ENCODE measurements at places on chromosomes 5 and 9. TPM values are rescaled to one million over a fixed set of nuclear protein-coding genes. Genes with fewer than 3 reads are reported as not detected.

Gene TMEM252
- total RNA-seq = not detected

Gene PCSK5
- 8.9 TPM for total RNA-seq

Gene C5orf58
- total RNA-seq = not detected

- no peak overlapping the region for H3K4me3 ChIP-seq
- peaks cover 34% of the 10 kb centered on the region for H3K27me3 ChIP-seq
- no peak for DNase-seq
- no peaks in the 10 kb centered on the region for H3K4me1 ChIP-seq
- no peak overlapping the region for H3K27ac ChIP-seq
Observed at GRCh38 chr5:119435436-119436132, 16.7 kb upstream of the HSD17B4 start.

- peaks cover 4% of the 10 kb centered on the region for H3K4me1 ChIP-seq
- no peak overlapping the region for H3K27ac ChIP-seq
- H3K4me3 ChIP-seq = no peak overlapping the region
- H3K27me3 ChIP-seq = peaks cover 18% of the 10 kb centered on the region
- H3K36me3 ChIP-seq = no peaks in the 10 kb centered on the region
Observed at GRCh38 chr5:1100664-1101574, 10.9 kb downstream of the SLC12A7 start.

- no peak overlapping the region for H3K4me3 ChIP-seq
- no peaks in the 10 kb centered on the region for H3K36me3 ChIP-seq
Observed at GRCh38 chr5:163177971-163178370, 259.4 kb upstream of the CCNG1 start.

DNA sequence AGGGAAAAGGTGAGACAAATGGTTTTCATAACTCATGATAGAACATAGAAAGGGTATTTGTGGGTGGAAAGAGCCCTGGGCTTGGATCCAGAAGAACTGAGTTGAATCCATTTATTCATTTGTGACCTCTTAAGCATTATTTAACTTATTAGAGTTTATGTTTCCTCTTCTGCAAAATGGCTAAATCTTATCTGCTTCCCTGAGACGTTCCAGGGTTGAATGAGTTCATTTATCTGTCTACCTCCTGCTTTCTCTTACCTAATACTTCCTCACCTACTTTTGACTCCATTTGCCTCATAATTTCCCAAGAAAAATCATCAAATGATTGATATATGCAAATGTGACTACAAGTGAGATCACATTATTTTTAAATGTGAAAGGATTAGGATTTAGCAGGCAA, 152.7 kb upstream of the GAS1 start:
- no peak overlapping the region for H3K27ac ChIP-seq
- no peak overlapping the region for H3K4me3 ChIP-seq
- H3K36me3 ChIP-seq = no peaks in the 10 kb centered on the region
- no peak for DNase-seq

- no peaks in the 10 kb centered on the region for H3K27me3 ChIP-seq
- no peak overlapping the region for H3K27ac ChIP-seq
- H3K4me1 ChIP-seq = peaks cover 20% of the 10 kb centered on the region
- DNase-seq = no peak
- H3K4me3 ChIP-seq = no peak overlapping the region
- H3K36me3 ChIP-seq = no peaks in the 10 kb centered on the region
Observed at GRCh38 chr5:57862942-57863341, 380.3 kb upstream of the ACTBL2 start.

DNA sequence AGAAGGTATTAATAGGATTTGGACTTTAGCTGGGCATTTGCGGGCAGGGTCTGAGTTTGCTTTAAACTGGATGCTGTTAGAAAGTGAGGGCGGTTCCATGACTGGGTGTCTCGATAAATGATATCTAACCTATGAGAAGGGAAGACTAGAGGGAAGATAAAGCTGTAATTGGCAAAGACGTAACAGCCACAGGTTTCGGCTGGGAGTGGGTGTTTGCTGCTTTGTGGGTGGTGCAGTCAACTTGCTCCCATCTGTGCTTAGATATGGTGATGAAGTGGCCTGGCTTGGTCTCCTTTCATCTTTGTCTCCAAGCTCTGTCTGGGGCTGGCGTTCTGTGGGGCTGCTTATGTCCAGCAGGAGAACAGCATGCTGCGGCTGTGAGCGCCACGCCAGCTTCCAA, 23.3 kb downstream of the OR2V1 start:
- H3K36me3 ChIP-seq = peaks cover 2% of the 10 kb centered on the region
- no peak overlapping the region for H3K4me3 ChIP-seq
- peaks cover 4% of the 10 kb centered on the region for H3K4me1 ChIP-seq

GRCh38 chr5:132026516-132027008, 15.1 kb upstream of the ACSL6 start:
- H3K27ac ChIP-seq = no peak overlapping the region
- no peak for DNase-seq
- H3K36me3 ChIP-seq = no peaks in the 10 kb centered on the region
- H3K4me3 ChIP-seq = no peak overlapping the region

DNA sequence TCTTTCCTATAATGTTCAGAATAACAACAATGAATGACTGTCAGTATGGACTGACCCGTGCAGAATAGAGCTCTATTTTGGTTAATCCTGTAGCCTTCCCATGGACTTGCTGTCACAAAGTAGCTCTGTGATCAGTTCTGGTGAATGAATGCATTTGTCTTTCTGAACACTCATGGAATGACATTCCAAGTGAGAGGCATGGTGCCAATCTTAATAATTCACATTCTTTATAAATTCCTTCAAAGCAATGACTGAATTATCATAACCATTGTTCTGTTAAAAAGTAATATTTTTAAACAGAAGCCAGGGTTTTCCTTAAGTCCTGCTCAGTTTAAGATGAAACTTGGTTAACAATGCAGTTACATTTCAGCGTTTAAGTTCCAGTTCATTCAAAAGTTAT, 360.5 kb downstream of the ICE1 start:
- H3K27ac ChIP-seq = no peak overlapping the region
- no peaks in the 10 kb centered on the region for H3K4me1 ChIP-seq
- no peak overlapping the region for H3K4me3 ChIP-seq
- no peak for DNase-seq
